ENCODE measurements at places on chromosomes 12 and 14.

DNA sequence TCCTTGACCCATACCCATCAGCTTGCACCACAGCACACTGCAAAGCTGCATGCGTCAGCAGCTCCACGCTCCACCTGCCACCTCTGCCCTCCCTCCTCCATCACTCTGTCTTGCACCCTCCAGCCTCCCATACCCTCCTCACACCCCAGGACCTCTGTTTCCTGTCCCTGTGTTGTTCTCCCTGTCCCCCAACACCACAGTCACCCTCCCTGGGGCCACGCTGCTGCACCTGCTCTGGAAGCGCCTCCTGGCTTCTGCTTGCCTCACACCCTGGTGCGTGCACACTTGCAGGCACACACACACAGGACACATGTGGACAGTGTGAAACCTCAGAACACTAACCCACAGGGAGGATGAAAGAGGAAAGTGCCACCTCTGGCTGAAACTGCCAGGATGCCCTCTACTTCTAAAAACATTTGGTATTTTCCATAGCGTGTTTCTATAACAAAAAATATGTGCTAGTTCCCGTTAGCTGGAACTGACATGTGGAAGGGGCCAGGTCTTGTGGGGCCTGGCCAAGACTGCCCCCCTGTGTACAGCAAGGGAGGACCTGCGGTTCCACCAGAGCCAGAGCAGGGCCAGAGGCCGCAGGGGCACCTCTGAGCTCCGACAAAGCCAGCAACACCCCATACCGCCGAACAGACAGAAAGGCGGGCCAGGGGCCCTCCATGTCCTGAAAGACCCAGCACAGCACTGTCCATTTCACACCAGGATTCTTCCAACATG lies 10.0 kb downstream of the BRF1 start:
- no peak for DNase-seq

DNA sequence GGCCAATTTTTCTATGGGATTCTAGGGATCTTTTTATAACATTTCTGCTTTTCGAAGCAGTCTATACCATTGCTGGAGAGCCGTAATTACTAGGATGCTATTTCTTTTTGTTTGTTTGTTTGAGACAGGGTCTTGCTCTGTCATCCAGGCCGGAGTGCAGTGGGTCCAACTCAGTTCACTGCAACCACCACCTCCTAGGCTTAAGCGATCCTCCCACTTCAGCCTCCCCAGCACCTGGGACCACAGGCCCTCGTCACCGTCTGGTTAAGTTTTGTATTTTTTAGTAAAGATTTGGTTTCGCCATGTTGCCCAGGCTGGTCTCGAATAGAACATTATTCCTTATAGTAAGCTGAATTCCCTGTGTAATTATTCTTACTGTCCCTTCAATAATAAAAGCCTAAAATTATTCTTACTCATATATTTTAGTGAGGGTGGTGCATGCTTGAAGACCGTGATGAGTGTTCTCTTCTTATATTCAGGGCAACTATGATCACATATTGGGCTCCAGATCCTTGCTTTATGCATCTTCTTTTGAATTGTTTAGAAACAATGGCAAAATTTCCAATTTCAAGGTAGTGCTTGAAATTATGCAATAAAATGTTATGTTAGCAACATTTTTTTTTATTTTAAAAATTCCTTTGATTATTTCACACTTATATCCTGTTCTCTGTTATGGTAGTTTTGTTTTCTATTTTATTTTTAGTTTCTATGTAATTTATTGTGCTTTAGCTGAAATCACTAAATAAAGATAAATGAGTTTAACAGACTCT lies 66.2 kb downstream of the CRADD start:
- no peak for DNase-seq

DNA sequence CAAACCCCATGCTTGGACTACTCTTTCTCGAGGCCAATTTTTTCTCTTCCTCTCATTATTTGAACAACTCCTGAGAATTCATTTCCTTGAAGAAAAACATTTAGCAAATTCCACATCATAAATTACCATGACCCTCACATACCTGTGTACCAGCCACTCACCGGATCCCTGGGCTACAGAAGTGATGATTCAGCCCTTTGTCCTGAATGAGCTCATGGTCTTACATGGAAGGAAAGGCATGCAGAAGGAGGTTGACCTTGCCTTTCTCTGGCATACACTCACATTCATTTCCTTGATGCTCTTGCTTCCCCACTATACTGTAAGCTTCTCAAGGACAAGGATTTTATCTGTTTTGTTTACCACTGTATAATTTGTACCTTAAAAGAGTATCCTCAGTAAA lies 191.5 kb downstream of the SLC5A8 start:
- DNase-seq, result no peak

GRCh38 chr12:5909560-5909959 lies 35.5 kb downstream of the ANO2 start:
- DNase-seq, result no peak

- no peak for DNase-seq
These were observed 22.8 kb downstream of the FMNL3 start for GRCh38 chr12:49684310-49684854.

GRCh38 chr12:4643747-4644146 lies 5.1 kb downstream of the AKAP3 start:
- DNase-seq, result no peak

- peak; percentile 6 for DNase-seq
These were observed 10.9 kb downstream of the ZNF664 start for GRCh38 chr12:123983822-123984485.

- no peak for DNase-seq
These were observed 482.0 kb downstream of the TMTC2 start for GRCh38 chr12:83168751-83169150.

- no peak for DNase-seq
These were observed 16.3 kb upstream of the HSP90AA1 start for GRCh38 chr14:102103062-102103695.

- no peak for DNase-seq
These were observed 69.8 kb upstream of the CLMN start for GRCh38 chr14:95389471-95390011.

GRCh38 chr12:124906606-124907261 lies 7.7 kb downstream of the UBC start:
- DNase-seq, result peak; percentile 73

GRCh38 chr12:14638066-14638465 lies 58.3 kb downstream of the GUCY2C start:
- DNase-seq, result no peak

- DNase-seq, result no peak
These were observed 16.9 kb upstream of the APPL2 start for GRCh38 chr12:105252901-105253300.

Data from activated T-helper 1 cell treated with anti-CD3 and anti-CD28 coated beads, Interleukin-2, amount 50 U/mL, for 16 hours (primary cell).